Kidney capillary endothelial cell (primary cell): ENCODE measurements at places on chromosomes 12 and 14.

- no peak for DNase-seq
These were observed 42.2 kb downstream of the COX16 start for GRCh38 chr14:70317091-70317968.

- no peak for DNase-seq
These were observed 290.7 kb downstream of the NPAS3 start for GRCh38 chr14:33229269-33229929.

DNA sequence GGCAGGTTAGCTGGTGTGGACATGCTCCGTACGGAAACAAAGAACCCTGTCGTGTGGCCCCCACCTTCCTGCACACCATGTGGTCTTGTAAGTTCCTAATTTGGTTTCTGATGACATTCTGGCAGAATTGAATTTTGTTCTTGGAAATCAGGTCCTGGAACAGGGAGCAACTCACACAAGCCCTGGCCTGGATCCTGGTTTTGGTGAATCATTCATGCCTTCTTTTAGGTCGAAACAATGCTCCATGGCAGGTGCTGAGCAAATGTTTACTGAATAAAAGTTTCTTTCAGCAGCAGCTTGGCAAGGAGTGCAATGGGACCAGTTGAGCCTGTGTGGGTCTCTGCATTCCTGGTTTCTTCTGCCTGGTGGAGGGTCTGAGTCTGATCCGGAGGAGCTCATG lies 978.4 kb downstream of the BCL11B start:
- DNase-seq, result no peak

DNA sequence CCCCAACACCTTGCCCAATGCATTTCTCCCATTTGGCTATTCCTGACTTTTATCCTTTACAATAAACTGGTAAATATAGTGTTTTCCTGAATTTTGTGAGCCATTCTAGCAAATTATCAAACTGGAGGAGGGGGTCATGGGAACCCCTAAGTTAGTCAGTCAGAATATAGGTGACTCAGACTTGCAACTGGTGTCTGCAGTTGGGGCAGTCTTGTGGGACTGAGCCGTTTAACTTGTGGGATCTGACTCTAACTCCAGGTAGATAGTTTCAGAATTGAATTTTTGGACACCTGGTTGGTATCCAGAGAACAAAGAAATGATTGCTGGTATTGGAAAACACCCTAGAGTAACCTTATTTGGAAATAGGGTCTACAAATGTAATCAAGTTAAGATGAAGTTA lies 133.4 kb downstream of the CEP83 start:
- no peak for DNase-seq

DNA sequence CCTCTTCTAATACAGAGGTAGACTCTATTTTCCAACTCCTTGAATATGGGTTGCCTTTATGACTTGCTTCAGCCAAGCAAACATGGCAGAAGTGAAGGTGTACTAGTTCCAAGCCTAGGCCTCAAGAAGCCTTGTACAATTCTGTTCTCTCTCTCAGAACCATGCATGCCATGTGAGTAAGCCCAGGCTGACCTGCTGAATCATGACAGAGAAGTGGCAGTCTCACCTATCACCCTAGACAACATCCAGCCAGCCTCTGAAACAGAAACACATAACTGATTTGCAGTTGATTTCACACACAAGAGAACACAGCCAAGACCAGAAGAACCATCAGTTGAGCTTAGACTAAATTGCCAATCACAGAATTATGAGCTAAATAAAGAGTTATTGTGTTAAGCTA lies 157.2 kb downstream of the GARIN6 start:
- DNase-seq, result no peak

DNA sequence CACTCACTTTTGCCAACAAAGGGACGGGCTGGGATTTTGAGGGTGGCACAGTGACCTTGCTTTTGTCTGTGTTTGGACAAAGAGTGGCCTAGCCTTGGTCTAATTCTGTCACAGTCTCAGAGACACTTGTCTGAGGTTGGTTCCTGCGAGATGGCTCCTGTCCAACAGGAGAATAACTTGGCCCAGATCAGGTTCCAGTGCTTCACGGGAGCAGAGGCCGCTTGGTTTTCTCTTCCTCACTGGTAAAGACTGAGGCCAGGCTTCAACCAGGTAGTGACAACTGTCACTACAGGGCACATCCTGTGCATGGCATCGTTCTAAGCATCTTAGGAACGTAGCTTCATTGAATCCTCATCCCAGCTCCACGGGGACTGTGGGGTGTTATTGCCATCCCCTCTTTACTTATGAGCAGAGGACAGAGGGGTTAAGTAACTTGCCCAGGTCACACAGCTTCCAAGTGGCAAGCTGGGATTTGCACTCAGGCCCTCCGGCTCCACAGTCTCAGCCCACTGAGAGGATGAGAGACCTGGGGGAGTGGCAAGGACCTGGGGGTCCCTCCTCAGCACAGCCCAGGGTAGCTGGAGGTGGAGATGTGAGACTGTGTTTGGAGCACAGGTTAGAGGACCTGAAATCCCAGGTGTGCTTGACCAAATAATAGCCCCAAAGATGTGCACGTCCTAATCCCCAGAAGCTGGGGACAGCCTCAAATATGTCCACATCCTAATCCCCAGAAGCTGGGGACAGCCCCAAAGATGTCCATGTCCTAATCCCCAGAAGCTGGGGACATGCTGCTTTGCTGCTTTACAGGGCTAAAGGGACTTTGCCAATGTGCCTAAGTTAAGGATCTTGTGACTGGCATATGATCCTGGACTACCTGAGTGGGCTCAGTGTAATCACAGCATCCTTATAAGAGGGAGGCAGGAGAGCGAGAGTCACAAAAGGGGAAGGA lies 179.2 kb upstream of the RTL1 start:
- no peak for DNase-seq

GRCh38 chr12:118189741-118190191 lies 53.8 kb downstream of the PEBP1 start:
- no peak for DNase-seq

DNA sequence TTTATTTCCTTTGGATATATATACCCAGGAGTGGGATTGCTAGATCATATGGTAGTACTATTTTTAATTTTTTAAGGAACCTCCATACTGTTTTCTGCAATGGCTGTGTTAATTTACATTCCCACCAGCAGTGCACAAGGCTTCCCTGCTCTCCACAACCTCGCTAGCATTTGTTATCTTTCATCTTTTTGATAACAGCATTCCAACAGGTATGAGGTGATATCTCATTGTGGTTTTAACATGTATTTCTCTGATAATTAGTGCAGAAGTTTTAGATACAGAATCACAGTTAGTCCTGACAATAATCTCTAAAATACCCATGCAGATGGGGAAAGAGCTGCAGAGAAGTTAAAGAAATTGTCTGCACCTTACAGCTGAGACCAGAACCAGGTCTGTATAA lies 35.5 kb upstream of the BCL2L14 start:
- DNase-seq, result no peak

- no peak for DNase-seq
These were observed 31.7 kb downstream of the TNFAIP2 start for GRCh38 chr14:103155010-103155409.

GRCh38 chr12:6836851-6837250 lies 3.9 kb upstream of the GNB3 start:
- DNase-seq, result no peak

- no peak for DNase-seq
These were observed 376.8 kb downstream of the FUT8 start for GRCh38 chr14:65789363-65789762.

DNA sequence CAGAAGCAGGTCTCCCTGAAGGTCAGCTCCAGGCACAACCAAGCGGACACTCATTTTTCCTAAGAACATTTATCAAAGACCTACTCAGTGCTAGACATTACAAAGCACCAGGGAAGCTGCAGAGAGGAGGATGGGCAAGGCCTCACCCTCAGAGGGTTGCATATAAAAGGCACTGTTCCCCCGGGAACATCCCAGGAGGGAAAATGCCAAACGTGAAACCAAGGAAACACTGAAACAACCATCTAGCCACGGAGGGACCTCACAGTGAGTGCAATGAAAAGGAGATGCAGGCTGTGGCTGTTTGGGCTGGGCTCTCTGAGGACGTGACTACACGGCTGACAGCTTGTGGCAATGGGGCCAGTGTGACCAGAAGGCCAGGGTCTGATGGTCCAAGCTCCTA lies 117.4 kb upstream of the VASH1 start:
- DNase-seq, result no peak
